Activated naive CD4-positive, alpha-beta T cell treated with anti-CD3 and anti-CD28 coated beads for 36 hours (primary cell): ENCODE measurements at places on chromosomes 16 and 17. TPM values are rescaled to one million over a fixed set of nuclear protein-coding genes. Genes with fewer than 3 reads are reported as not detected.
A peak's percentile ranks its signal among the peaks of the same experiment; 100 is the strongest.

DNA sequence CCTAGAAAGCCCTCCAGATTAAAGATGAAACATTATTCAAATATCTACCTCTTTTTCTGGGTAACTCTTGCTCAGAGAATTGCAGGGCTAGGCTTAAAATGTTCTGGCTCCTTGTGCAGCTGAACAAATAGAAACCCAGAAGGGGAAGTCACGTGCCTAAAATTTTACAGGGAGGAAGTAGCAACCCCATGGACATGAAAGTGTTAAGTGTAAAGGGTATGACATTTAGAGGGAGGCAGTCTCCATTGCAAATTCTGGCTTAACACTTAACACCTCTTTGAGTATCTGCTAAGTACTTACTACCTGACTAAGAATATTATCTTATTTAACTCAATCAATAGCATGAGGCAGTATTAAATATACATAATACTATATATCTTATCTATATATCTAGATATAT is 376.1 kb upstream of the ERCC4 start:
- H3K36me3 ChIP-seq: no peaks in the 10 kb centered on the region
- DNase-seq: no peak
- peaks cover 4% of the 10 kb centered on the region for H3K27me3 ChIP-seq

- no peak overlapping the region for H3K4me3 ChIP-seq
- H3K36me3 ChIP-seq: no peaks in the 10 kb centered on the region
- peak; percentile 35 for DNase-seq
- H3K27ac ChIP-seq: peak overlapping the region; percentile 82
Measured at GRCh38 chr17:8189041-8189710, 804 bp downstream of the BORCS6 start.

- H3K4me3 ChIP-seq: no peak overlapping the region
- no peaks in the 10 kb centered on the region for H3K36me3 ChIP-seq
- no peaks in the 10 kb centered on the region for H3K4me1 ChIP-seq
- H3K27ac ChIP-seq: no peak overlapping the region
Measured at GRCh38 chr17:48499735-48500434, 30.9 kb downstream of the HOXB1 start.

DNA sequence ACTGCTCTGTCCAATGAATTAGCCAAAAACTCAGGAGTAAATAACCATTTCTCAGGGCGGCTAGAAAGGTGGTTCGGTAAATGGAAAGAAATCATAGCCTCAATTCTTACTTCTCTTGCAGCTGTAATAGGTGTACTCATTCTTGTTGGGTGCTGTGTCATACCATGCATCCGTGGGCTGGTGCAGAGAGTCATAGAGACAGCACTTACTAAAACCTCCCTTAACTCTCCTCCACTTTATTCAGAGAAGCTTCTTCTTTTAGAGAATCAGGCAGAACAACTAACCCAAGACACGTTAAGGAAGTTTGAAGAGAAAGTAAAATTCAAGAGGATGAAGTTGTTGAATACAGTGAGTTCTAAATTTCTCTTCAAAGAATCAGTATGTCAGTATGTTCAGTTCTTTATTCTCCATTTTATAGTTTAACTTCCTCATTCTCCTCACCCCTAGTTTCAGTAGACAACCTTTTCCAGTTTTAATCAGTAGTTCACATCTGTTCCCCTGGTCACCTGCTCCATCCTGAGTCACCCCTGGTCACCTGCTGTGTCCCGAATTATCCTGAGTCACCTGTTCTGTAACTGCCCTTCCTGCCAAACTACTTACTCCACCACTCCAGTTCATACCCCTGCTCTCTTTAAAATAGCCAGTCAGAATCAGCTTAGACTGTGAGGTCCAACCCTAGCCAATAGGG is 85.9 kb downstream of the EMP2 start:
- no peaks in the 10 kb centered on the region for H3K36me3 ChIP-seq
- no peaks in the 10 kb centered on the region for H3K4me1 ChIP-seq
- DNase-seq: no peak
- no peak overlapping the region for H3K4me3 ChIP-seq

DNA sequence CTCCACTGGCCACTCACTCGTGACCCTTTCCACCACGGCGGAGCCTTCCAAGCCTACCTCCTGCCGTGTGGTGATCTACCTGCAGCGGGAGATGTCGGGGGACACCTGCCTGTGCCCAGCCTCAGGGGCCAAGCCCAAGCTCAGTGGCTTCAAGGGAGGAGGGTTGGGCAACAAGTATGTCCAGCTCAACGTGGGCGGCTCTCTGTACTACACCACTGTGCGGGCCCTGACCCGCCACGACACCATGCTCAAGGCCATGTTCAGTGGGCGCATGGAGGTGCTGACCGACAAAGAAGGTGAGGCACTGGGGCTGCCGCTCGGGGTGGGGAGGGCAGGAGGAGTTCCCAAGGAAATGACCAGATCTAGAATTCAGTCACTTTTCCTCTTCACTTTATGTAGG is 3.9 kb downstream of the TNFAIP1 start:
- no peaks in the 10 kb centered on the region for H3K27me3 ChIP-seq
- peaks cover 9% of the 10 kb centered on the region for H3K36me3 ChIP-seq
- DNase-seq: no peak

- DNase-seq: no peak
- H3K4me1 ChIP-seq: no peaks in the 10 kb centered on the region
- no peak overlapping the region for H3K27ac ChIP-seq
- no peaks in the 10 kb centered on the region for H3K36me3 ChIP-seq
Measured at GRCh38 chr17:10021272-10021984, 116.4 kb upstream of the RCVRN start.

Gene HSD17B2
- not detected for total RNA-seq

Gene MILR1
- total RNA-seq: 0.31 TPM

Gene TBC1D28
- not detected for total RNA-seq

Gene DPEP1
- not detected for total RNA-seq

Gene SKA2
- 86.5 TPM for total RNA-seq

Gene OTOA
- total RNA-seq: not detected
